ENCODE measurements at places on chromosomes 12 and 14.

GRCh38 chr14:50769863-50770500, 61.0 kb downstream of the NIN start:
- no peak for DNase-seq

- no peak for DNase-seq
Observed at GRCh38 chr14:84891404-84891803, 638.5 kb upstream of the FLRT2 start.

DNA sequence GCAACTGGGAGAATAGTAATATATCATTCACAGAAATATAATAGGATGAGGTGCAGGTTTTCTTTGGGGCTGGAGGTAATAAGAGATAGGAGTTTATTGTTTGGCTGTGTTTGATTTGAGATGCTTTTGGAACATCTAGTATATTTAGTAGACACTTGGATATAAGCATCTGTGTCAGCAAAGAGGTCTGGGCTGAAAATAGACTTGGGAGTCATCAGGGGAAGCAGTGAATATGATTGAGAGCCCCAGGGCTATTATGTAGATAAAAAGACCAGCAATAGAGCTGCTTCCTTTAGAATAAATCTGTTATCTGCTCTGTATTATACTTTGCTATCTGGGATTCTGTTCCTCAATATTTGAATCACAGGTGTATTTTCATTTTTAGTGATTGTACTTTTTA, 36.6 kb downstream of the SPATA7 start:
- no peak for DNase-seq

DNA sequence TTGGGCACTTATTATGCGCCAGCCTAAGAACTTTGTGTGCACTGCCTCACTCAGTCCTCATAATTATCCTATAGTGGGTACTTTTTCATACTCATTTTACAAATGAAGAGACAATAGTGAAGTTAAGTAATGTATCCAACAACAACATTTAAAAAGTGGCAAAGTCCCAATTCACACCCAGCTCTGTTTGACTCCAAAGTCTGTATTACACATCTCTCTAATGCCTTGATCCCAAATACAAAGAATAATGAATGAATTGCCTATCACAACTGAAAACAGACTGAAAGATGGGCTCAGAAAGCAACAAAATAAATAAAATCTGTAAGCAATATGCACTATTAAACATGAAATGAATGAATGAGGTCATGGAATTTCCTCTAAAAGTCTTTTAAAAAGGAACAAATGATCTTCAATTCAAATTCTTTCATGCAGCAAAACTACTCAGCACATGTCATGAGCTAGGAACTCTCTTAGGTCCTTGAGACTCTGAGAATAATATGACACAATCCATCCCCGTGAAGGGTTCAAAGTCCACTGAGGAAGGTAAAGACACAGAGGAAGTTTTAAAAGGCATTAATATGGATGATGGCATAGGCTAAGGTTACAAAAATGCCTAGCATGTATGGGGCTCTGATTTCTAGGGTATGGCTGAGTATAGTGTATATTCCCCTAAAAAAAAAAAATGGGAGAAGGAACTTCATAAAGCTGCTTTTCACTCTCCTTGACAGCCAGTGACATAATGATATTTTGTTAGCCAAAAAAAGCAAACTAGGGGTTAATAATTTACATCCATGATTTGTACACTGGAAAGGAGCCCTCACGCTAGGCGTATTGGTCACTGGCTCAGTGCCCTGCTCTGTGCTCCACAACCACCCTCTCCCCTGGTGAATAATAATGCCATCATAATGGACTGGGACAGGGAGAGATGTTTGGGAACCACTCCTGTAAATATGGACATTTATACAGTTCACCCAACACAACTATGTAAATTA, 103.4 kb downstream of the SLC2A13 start:
- no peak for DNase-seq

DNA sequence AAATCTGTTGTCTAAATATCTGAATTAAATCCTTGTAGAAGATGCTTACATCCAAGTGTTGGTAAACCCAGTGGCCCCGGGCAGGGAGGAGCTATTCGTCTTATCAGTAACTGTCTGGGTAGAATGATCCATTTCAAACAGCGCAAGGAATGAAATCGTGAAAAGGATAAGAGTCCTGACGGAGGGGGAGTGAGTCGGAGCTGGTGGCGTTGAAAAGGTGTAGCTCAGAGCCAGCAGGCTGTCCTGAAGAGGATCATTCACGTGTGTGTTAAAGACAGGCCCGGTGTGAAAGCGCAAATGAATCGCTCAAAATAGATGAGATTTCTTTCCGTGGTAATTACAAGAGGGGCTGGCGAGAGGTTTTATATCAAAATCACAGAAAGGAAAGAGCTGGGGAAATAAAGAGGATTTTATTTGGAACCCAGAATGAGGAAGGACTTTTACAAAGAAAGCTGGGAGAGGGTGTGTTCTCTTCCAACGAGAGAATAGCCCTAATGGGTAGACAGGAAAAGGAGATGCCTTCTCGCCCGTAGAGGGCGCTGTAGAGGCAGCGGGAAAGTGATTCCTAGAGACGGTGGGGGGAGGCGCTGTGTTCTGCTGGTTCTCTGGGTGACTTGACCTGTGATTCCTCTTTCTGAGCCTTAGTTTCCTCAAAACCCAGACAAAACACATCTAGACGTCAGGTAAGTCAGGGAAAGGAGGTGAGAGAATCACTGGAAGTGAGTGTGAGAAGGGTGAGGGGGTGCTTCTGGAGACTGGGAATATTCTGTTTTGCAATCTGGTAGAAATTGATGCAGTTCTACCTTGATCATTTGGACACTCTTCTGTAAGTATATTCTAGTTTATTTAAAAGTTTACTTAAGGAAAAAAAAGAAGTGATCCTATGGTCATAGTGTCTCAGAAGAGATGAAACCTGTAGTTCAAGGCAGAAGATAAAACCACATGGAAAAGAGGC, 39.3 kb downstream of the SRRM4 start:
- no peak for DNase-seq

GRCh38 chr12:31876568-31877424, 82.4 kb upstream of the RESF1 start:
- no peak for DNase-seq

Data from GM04503 (cell line).